ENCODE measurements at places on chromosomes 6 and 20. TPM values are rescaled to one million over a fixed set of nuclear protein-coding genes. Genes with fewer than 3 reads are reported as not detected.

DNA sequence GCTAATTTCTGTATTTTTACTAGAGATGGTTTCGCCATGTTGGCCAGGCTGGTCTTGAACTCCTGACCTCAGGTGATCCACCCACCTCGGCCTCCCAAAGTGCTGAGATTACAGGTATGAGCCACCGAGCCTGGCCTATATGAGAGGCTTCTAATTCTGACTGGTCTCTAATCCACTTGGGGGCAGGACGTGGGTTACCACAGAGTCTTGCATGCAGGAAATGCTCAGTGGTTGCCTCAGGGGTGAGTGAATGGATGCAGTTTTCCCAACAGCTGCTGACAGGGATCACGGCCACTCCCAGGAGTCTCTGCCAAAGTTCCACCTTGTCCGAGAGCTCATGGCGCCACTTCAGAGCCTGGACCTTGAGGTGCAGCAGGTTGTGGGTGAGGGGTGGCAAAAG, 6.4 kb upstream of the FANCE start:
- peak overlapping the region; percentile 51 for H3K27ac ChIP-seq
- H3K27me3 ChIP-seq = peaks cover 4% of the 10 kb centered on the region
- DNase-seq = peak; percentile 65
- H3K36me3 ChIP-seq = no peaks in the 10 kb centered on the region
- peaks cover 20% of the 10 kb centered on the region for H3K4me1 ChIP-seq
- peak overlapping the region; percentile 54 for H3K4me3 ChIP-seq

- H3K36me3 ChIP-seq = peaks cover 3% of the 10 kb centered on the region
- no peak for DNase-seq
- peaks cover 9% of the 10 kb centered on the region for H3K4me1 ChIP-seq
- H3K27ac ChIP-seq = no peak overlapping the region
Observed at GRCh38 chr6:44704240-44705150, 317.0 kb downstream of the CDC5L start.

- H3K36me3 ChIP-seq = no peaks in the 10 kb centered on the region
- no peak overlapping the region for H3K4me3 ChIP-seq
- H3K27me3 ChIP-seq = peaks cover 15% of the 10 kb centered on the region
- H3K4me1 ChIP-seq = peaks cover 6% of the 10 kb centered on the region
Observed at GRCh38 chr20:50308513-50309279, 118.1 kb downstream of the CEBPB start.

GRCh38 chr20:18738055-18738454, 75.5 kb upstream of the SCP2D1 start:
- DNase-seq = no peak
- H3K27ac ChIP-seq = no peak overlapping the region
- H3K4me1 ChIP-seq = no peaks in the 10 kb centered on the region
- no peaks in the 10 kb centered on the region for H3K27me3 ChIP-seq

DNA sequence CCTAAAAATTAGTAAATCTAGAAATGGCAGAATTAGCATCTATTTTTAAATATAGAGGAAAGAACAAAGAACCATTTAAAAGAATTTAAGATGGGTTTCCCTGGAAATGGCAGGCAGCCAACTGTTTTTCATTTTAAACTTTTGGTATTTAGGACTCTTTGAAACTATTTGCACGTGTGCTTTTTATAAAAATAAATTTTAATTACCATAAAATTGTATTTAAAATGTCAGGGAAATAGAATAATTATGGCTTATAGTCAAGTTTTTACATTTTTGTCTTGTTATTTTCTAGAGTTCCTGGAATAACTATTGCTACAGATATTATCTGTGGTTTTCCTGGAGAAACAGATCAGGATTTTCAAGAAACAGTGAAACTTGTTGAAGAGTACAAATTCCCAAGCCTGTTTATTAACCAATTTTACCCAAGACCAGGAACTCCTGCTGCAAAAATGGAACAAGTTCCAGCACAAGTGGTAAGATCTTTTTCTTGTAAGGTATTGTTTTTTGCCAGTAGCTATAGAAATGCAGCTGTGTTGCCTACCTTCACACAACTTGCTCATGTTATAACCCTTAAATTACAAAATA, 528.7 kb upstream of the SOX4 start:
- no peak overlapping the region for H3K4me3 ChIP-seq
- no peak overlapping the region for H3K27ac ChIP-seq
- no peak for DNase-seq
- no peaks in the 10 kb centered on the region for H3K27me3 ChIP-seq
- peaks cover 2% of the 10 kb centered on the region for H3K4me1 ChIP-seq

DNA sequence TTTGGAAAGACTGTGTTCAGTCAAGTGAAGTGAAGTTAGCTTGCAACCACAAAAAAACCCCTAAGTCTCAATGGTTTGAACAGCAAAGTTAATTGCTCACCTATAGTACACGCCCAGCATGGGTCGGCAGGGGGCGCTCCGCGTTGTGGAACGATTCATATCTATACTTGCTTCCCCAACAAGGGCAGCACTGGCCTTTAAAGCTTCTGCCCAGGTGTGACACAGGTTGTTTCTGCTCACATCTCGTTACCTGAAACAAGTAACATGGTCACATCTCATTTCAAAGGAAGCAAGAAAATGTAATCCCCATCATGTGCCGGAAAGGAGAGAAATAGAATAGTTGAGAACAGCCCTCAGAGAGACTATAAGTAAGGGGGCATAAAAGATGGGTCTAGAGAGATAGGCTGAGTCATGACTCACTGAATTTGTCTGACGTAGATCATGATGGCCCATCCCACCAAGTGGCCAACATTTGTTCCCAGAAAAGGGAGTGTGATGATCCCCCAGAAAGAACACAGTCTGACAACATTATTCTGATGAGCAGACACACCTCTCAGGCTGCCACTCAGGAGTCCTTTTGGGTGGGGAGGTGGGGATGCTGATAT, 29.0 kb downstream of the HNF4A start:
- H3K27ac ChIP-seq = no peak overlapping the region
- no peaks in the 10 kb centered on the region for H3K36me3 ChIP-seq
- peaks cover 1% of the 10 kb centered on the region for H3K27me3 ChIP-seq
- DNase-seq = peak; percentile 88

DNA sequence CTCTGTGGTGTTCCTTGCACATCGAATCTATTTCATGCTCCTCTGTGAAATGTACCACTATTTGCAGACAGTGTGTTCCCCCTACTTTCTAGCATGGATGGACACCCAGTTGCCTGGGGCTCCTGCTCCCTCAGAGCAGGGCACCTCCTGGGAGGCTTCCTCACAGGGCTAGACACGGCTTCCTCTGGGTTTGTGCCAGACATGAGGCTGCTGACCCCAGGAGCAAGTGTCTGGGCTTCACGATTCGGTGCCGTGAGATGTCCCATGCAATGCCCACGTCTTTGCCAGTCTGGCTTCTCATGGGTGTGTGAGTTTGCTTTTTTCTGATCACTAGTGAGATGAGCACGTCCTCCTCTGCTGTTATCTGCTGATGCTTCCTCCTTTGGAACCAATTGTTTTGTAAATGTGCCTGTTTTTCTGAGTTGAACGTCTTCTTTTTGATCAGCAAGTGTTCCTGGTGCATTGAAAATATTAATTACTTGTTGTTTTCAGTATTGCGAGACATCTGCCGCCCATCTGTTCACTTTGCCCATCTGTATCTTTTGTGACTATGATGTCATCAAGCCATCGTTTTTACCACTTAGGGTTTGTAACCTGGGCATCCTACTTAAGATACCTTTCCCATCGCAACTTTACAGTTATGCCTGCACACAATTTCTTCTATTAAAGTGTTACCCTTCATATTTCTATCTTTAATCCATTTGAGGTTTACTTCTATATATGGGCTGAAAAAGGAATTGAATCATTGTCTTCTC, 92.0 kb downstream of the TTLL2 start:
- no peaks in the 10 kb centered on the region for H3K36me3 ChIP-seq
- H3K27ac ChIP-seq = no peak overlapping the region
- H3K4me1 ChIP-seq = no peaks in the 10 kb centered on the region
- peaks cover 2% of the 10 kb centered on the region for H3K27me3 ChIP-seq
- no peak overlapping the region for H3K4me3 ChIP-seq

DNA sequence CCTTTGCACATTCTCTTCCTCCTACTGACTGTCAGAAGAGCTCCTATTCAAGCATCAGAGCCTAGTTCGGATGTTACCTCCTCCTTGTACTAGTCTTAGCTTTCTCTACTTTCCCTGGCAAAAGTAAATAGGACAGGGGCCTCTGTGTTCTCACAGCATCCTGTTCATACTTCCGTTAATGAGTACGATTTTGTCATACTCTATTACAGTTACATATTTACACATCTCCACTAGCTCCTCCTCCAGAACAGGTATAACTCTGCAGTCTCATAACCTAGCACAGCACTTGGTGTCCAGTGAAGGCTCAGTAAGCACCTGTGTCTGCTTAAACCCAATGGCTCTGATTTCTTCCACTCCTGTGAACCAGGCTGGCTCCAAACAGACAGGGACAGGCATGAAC, 7.0 kb downstream of the ELMO2 start:
- peaks cover 58% of the 10 kb centered on the region for H3K4me1 ChIP-seq
- peak overlapping the region; percentile 78 for H3K27ac ChIP-seq
- peaks cover 17% of the 10 kb centered on the region for H3K36me3 ChIP-seq
- H3K4me3 ChIP-seq = peak overlapping the region; percentile 44
- H3K27me3 ChIP-seq = no peaks in the 10 kb centered on the region

- DNase-seq = no peak
- no peak overlapping the region for H3K27ac ChIP-seq
- H3K27me3 ChIP-seq = peaks cover 5% of the 10 kb centered on the region
- no peaks in the 10 kb centered on the region for H3K36me3 ChIP-seq
Observed at GRCh38 chr6:53578371-53578770, 33.5 kb upstream of the GCLC start.

DNA sequence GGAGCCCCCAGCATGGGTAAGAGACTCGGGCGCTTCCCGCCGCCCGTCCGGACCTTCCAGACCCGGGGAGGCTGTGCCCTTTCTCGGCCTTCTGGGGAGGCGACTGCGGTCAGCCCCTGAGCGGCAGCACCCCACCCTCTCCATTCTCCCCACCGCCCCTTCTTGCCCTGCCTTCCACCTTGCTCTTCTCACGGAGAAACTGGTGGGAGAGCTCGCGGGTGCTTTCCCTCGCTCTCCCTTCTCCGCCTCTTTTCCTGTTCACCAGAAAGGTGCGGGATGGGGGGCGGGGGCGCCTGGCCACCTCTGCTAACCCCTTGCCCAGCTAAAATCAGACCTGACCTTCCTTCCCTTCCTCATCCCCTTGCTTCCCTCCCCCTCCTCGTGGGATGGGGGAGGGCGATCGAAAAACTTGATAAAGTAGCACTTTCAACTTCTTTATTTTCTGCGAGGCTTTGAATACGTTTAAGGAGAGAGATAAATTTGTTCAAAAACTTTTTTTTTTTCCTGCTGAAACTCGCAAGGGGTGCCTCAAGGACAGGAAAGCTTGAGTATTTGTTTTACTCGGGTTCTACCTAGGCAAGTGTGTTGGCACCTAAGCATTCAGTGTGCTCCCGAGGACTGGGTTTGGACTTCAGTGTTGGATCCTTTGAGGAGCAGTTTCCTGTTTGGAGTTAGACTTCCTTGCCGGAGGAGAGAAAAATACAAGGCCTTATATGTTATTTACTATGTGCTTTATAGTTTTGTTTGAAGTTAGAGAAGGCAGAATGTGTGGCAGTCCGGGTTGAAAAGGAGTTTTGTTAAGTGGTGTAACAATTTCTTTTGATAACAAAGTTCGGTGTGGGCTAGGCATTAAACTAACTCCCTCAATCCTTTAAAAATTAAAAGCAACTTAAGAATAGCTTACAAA, 897 bp downstream of the CD2AP start:
- no peak for DNase-seq
- H3K27me3 ChIP-seq = no peaks in the 10 kb centered on the region
- H3K4me1 ChIP-seq = peaks cover 37% of the 10 kb centered on the region
- H3K4me3 ChIP-seq = peak overlapping the region; percentile 100
- H3K36me3 ChIP-seq = peaks cover 9% of the 10 kb centered on the region
- peak overlapping the region; percentile 99 for H3K27ac ChIP-seq

GRCh38 chr6:93962566-93962965, 543.2 kb upstream of the EPHA7 start:
- H3K36me3 ChIP-seq = no peaks in the 10 kb centered on the region
- no peak for DNase-seq
- no peak overlapping the region for H3K27ac ChIP-seq
- no peaks in the 10 kb centered on the region for H3K27me3 ChIP-seq
- H3K4me1 ChIP-seq = no peaks in the 10 kb centered on the region

Gene SLC17A3
- 0.23 TPM for total RNA-seq

Gene ENPP5
- total RNA-seq = 1.4 TPM
